ENCODE measurements at places on chromosomes 5 and 9. TPM values are rescaled to one million over a fixed set of nuclear protein-coding genes. Genes with fewer than 3 reads are reported as not detected.

DNA sequence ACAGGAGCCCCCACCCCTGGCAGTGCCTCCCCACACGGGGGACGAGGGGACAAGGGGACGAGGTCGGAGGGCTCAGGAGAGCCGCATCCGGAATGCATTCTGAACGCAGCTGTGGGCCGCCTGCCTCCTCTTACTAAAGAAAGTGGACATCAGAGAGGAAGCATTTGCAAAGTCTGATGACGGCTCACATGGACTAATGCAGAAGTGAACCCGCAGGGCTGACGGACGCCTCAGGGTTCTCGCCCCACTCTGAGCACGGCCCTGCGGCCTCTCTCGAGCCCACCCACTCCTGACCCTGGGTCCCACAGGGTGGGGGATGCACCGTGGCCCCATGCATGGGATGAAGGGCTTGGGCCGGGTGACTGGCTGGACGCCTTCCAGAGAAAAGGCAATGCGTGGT, 5.9 kb downstream of the LPCAT1 start:
- DNase-seq: peak; percentile 46

DNA sequence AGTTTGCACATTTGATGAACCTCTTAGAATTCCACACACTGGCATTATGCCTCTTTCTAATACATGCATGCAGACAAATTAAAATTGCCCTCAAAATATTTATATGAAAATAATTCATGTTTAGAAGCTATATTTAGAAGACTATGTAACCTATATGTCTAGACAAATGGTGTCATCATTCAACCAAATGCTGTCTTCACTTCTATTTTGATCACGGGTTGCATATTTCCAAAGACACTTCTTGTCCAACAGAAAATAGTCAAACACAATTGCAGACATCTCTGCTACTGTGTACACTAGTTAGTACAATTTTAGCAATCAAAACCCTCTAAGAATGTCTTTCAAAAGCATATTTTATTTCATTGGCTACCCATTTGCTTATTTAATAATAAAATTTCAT, 114.0 kb downstream of the FBXO38 start:
- peak; percentile 14 for DNase-seq

Gene NSG2
- total RNA-seq: 0.18 TPM

- DNase-seq: peak; percentile 87
These were observed 70.4 kb downstream of the GADD45G start for GRCh38 chr9:89675058-89675742.

DNA sequence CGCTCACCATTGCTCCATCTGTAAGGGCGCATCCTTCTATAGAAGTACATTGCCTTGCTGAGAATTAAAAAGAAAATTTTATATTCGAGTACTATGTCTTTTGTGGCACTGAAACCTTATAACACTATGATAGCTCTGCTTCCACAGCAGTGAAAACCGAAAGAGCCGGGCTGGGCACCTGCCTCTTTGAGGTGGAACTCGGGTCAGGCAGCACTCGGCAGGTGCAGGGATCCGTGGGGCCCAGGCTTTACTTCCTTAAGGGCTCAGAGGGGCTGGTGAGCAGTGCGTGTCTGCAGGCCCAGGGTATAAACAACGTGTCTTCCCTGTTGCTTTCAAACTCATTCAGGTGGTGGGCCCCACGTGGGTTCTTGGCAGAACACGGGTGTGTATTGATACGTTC, 69.9 kb downstream of the OTULIN start:
- no peak for DNase-seq

Gene LCN12
- total RNA-seq: 0.44 TPM

DNA sequence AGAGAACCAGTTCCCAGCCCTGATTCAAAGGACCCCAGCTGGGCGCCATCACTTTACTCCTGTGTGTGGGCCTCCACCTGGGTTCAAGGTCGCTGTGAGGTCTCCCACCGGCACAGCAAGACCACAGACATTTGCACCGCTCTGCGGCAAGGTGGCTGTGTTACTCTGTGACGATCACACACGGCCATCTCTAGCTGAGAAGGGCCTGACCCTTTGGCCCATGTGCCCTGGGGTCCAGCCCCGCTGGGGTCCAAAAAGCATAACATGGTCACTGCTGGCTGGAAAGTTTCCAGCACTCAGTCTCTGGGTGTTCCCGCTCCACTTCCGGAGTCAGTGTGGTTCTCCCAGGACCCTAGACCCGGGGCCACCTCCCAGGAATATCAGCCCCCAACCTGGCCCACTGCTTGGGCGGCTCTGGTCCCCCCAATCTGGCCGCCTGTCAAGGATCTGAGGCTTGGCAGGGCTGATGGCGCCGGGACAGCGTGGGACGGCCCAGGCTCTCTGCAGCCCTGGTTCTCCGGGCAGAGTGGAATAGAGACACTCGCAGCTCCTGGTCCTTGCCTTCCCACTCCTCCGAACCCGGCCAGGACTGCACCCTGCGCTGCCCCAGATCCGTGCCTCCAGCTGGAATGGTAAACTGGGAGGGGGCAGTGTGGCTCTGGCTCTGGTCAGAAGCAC, 3.9 kb upstream of the LMX1B start:
- DNase-seq: no peak
